ENCODE measurements at places on chromosomes 12 and 14.

- no peak for DNase-seq
Measured at GRCh38 chr12:6266541-6266966, 43.9 kb upstream of the PLEKHG6 start.

GRCh38 chr12:76863005-76863670 is 15.7 kb downstream of the CSRP2 start:
- DNase-seq: no peak

GRCh38 chr12:110349096-110349495 is 54.4 kb downstream of the ANAPC7 start:
- no peak for DNase-seq

DNA sequence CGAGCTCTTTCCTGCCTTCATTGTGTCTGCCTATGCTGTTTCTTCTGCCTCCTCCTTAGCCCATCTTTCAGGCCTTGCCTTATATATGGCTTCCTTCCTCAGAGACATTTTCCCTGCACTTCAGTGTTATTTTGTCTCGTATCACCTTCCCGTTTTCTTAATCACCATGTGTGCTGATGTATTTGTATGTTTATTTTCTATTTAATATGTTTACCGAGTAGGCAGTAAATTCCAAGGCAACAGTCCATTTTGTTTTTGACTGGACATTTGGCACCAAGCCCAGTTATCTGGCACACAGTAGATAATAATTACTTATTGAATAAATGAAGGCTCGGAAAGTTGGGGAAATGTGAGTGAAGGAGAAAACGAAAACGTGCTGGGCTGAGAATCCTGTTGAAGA is 4.6 kb upstream of the POU6F1 start:
- no peak for DNase-seq

- peak; percentile 19 for DNase-seq
Measured at GRCh38 chr14:36019126-36019525, 157.4 kb downstream of the PTCSC3 start.

- DNase-seq: no peak
Measured at GRCh38 chr14:69863083-69863482, 16.1 kb upstream of the SMOC1 start.

DNA sequence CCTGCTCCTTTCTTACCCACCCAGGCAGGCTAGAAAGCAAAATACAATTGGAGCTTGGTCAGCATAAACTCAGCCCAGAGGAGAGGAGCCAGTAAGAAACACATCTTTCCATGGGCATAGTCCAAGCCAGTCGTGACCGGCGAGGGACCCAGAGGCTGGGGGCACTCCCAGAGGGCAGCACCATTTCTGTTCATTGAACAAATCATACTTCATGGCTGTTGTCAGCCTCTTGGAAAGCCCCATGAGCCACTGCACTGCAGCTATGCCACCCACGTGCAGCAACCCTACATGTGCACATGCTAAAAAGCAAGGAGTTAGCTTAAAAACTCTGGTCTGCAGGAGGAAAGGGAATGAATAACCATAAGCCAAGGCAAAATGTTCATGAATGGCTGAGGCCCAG is 90.0 kb upstream of the CDKN3 start:
- no peak for DNase-seq

GRCh38 chr14:96748362-96748761 is 48.8 kb upstream of the VRK1 start:
- no peak for DNase-seq

- no peak for DNase-seq
Measured at GRCh38 chr14:90562652-90563051, 165.8 kb downstream of the CALM1 start.

GRCh38 chr14:53265025-53265424 is 111.9 kb upstream of the DDHD1 start:
- no peak for DNase-seq

- DNase-seq: no peak
Measured at GRCh38 chr14:101460986-101461750, 100.1 kb upstream of the DIO3 start.

- no peak for DNase-seq
Measured at GRCh38 chr14:54002653-54003052, 46.0 kb upstream of the BMP4 start.

DNA sequence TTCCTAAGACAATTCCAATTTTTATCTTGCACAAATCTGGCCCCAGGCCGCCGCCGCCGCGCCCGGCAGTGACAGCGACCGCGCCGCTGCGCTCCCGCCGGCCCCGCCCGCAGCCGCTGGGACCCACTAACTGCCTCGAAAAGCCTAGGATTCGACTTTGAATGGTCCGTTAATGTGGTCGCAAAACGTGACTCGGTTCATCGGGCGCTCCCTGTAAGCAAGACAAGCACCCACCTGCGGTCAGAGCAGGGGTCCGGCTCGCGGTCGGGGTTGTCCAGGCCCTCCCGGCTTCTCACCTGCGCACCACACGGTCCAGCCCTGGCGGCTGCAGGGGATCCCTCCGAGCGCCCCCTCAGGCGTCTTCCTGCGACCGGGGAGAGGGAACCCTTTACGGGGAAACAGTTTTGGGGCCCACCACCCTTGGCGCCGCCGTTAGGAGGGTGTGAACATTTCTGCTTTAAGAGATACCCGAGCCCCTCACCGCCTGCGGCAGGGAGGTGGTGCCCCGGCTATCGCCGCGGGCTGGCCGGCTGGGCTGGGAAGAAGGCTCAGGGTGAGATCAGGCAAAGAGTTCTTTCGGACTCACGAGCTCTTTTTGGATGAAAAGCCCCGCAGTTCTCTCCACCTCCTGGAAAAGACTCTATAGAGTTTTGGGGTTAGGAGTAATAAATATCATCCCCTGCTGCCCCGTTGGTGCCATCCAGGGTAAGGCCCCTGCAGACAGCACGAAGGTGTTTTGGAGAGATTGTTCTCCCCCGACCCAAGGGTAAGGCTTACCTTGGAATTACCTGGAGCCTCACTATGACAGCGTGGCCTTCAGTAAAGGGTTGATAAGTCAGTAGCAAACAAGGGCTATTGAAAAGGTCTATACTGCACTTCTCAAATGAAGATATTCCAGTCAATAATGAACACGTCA is 13.6 kb upstream of the FOXJ2 start:
- DNase-seq: peak; percentile 53

DNA sequence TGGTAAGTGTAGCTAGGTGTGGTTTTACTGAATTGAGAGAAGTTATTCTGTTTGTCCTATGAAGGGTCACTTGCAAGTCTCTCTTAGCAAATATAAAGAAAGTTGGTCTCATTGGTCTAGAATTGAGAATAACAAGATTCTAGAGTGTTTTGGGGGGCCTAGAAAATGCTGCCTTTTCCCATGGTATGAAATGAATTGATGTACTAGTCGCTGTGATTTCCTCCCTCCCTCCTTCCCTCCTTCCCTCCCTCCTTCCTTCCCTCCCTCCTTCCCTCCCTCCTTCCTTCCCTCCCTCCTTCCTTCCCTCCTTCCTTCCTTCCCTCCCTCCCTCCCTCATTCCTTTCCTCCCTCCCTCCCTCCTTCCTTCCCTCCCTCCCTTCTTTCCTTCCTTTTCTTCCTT is 166.7 kb upstream of the RGS6 start:
- DNase-seq: no peak

GRCh38 chr14:37594238-37594970 is 645 bp downstream of the FOXA1 start:
- DNase-seq: peak; percentile 71

GRCh38 chr12:47269916-47270315 is 190.2 kb upstream of the AMIGO2 start:
- DNase-seq: no peak

GRCh38 chr14:76996563-76997146 is 31.9 kb downstream of the IRF2BPL start:
- no peak for DNase-seq

DNA sequence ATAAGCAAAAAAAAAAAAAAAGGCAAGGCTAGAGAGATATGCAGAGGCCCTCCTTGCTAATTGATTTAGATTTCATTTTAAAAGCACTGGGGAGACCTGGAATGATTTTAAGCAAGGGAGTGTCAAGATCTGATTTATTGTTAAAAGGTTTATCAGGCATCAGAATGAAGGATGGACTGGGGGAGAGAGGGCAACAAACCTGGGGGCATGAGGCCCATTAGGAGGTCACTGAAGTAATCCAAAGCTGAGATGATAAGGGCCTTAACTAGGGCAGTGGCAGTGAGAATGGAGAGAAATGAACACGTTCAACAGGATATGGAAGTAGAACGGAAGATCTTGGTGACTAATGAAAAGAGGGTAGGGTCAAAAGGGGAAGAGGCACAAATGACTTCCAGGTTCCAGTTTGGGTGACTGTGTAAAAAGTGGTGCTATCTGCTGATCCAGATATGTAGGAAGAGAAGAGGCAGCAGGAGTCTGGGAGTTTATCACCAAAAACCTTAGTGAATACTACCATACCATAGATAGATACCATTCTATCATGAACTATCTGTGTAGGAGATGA is 24.0 kb downstream of the KITLG start:
- DNase-seq: no peak

- DNase-seq: no peak
Measured at GRCh38 chr14:58808828-58809227, 171.1 kb downstream of the DACT1 start.

DNA sequence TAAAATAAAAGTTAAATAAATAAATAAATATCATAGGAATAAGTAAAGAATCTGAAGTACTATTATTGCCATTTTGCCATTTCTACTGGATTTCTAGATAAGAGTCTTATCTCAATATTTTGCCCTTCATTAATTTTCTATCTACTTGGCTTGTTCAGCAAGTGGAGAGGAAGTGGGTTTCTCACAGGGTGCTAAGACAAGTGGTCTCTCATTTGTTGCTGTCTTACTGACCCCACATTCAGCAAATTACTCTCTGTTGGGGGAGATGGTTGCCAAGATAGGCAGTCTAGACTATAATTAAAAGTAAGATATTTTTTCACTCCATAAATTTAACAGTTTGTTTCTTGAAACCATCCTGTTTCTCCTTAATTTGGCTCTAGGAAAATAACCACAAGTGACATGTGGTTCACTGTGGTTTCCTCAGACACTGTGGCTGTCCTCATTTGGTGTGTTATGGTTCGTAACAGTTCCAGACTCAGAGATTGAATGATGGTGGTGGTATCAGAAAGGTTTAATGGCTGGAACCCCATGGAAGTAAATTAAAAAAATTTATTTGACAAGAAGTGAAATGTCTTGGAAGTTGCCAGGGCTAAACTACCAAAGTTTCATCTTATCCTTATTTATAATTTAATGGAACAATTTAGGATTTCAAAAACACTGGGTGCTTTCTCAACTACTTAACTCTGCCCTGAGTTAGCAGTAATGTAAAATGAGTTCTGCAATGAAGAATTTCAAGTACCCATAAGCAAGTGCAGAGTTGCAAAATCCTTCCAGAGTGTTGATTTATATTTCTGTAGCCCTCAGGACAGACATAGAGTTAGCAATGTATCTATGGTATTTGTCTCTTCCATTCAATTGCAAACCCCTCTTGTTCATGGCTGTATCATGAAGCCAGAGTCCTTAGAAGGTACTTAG is 214.8 kb downstream of the MSRB3 start:
- DNase-seq: no peak

GRCh38 chr14:100664841-100665510 is 61.7 kb upstream of the DLK1 start:
- DNase-seq: no peak

- DNase-seq: no peak
Measured at GRCh38 chr14:71856199-71856919, 75.9 kb upstream of the RGS6 start.

- no peak for DNase-seq
Measured at GRCh38 chr12:112233242-112233641, 107.9 kb downstream of the TRAFD1 start.

DNA sequence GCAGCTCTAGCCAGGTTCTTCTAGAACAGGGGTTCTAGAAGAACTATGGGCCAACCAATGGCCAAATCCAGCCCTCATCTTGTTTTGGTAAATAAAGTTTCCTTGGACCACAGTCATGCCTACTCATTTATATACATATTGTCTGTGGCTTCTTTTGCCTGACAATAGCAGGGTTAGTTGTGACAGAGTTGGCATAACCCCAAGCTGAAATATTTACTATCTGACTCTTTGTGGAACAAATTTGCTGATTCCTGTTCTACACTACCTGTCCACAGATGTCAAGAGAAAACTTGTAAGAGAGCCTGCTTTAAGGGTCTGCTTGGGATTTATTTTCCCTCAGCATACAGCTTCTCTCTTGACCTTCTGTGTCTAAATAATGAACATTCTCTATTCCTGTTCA is 289.0 kb downstream of the KSR2 start:
- no peak for DNase-seq

GRCh38 chr14:101132051-101132571 is 228.6 kb upstream of the RTL1 start:
- no peak for DNase-seq

DNA sequence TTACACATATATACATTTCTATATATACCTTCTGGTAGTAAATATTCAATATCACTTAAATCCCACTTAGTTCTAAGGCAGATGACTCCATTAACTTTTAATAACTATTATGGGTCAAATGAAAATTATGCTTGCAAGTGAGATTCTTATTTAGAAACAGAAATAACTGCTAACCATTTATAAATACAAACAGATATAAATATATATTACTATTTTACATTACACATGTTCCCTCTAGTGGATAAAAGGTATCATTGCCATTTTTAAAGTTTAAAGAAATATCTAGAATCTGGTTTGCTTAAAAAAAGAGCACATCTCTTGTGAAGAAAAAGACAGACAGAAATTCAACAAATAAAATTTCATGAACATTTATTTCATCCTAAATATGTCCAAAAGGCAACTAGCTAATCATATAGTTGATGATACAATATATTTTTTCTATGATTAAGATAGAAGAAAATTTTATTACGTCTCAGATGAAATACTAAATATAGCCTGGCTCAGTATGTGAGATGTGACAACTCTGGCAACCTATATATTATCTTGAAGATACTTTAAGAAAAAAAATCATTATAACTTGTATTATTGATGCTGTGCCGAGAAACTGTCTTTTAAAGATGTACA is 11.7 kb upstream of the RAD51AP1 start:
- DNase-seq: no peak

DNA sequence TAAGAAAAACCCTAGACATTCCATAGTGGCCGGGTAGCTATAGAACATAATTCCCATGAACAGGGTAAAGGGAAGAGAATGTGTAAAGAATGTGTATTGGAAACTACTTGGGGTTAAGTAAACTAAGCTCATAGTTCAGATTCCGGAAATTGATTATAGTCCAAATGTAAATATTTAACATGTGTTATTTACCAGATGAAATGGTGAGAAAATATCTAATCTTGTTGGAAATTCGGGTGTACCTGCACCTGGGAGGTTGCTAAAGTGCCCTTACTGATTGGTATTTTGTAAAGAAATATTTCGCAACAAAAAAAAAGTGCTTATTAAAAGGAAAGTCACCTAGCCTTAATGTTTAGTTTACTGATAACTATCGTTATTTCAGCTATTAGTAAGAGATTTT is 14.4 kb downstream of the RASSF9 start:
- DNase-seq: no peak

DNA sequence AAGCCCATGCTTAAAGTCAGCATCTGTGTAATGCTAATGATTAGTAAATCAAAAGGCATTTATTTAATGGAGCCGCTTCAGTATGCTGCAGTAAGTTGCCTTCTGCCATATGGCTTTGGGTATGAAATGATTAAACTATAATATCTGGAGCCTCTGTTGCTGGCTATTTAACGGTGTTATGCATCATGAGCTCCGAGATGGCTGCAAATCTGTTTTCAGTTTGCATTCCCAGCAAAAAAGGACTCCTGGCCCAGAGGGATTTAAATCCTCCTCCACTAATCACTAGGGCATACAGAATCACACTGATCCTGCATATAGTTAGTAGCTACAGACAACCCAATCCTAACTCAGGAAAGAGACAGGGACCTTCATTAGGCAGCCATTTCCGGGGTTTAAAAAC is 171.5 kb upstream of the EEA1 start:
- DNase-seq: no peak

- DNase-seq: no peak
Measured at GRCh38 chr14:91008759-91009409, 51.6 kb downstream of the RPS6KA5 start.

- DNase-seq: peak; percentile 66
Measured at GRCh38 chr12:121804417-121805111, 755 bp downstream of the SETD1B start.
